ENCODE measurements at places on chromosomes 1 and 21.

GRCh38 chr1:29482991-29483390 lies 246.7 kb downstream of the PTPRU start:
- DNase-seq, result no peak

- DNase-seq, result no peak
Measured at GRCh38 chr1:205373022-205373797, 16.5 kb upstream of the KLHDC8A start.

- no peak for DNase-seq
Measured at GRCh38 chr1:50348449-50349241, 74.6 kb downstream of the DMRTA2 start.

GRCh38 chr1:35191429-35192055 lies 1.4 kb downstream of the SFPQ start:
- DNase-seq, result no peak

- DNase-seq, result no peak
Measured at GRCh38 chr1:14517841-14518180, 80.7 kb upstream of the KAZN start.

- DNase-seq, result no peak
Measured at GRCh38 chr1:21955501-21956281, 18.6 kb upstream of the HSPG2 start.
